Naive thymus-derived CD4-positive, alpha-beta T cell (primary cell): ENCODE measurements at places on chromosomes 16 and 17.

DNA sequence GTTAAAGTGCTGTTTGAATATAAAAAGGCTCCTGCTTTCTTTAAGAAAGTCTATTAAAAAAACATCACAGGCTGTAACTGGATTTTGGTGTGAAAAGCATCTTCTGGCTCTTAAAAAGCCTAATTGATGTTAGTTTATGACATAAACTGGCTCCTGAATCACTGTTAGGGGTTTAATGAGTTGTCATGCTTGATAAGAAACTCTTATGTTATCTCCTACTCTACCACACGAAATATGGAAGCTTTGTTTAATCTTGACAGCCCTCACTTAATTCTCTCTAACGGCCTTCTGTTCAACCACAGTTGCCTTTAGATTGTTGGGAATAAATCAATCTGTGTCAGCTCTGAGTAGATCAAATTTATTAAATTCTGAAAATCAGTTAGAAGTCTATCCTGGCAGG is 51.5 kb downstream of the CPPED1 start:
- no peak for DNase-seq

GRCh38 chr17:57130708-57131461 is 45.8 kb downstream of the AKAP1 start:
- DNase-seq, result peak; percentile 82

DNA sequence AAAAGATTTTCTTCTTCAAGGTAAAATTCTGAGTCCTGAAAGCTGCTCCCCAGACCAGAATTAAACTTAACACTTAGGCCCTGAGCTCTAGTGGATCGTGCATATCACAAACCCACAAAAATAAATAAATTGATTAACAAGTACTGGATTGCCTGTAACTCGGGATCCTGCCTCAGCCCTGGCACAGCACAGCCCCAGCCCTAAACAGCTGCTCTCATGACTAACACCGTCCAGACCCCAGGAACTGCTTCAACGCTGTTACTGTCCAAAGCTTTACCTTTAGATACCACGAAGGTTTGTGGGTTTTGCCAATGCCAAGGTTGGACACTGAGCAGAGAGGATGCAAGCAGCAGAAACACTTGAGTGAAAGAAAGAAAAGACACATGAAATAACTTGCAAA is 172.5 kb downstream of the COPRS start:
- DNase-seq, result no peak

GRCh38 chr17:16512011-16512410 is 20.0 kb upstream of the LRRC75A start:
- DNase-seq, result no peak

GRCh38 chr16:11743308-11744074 is 834 bp upstream of the TXNDC11 start:
- no peak for DNase-seq

DNA sequence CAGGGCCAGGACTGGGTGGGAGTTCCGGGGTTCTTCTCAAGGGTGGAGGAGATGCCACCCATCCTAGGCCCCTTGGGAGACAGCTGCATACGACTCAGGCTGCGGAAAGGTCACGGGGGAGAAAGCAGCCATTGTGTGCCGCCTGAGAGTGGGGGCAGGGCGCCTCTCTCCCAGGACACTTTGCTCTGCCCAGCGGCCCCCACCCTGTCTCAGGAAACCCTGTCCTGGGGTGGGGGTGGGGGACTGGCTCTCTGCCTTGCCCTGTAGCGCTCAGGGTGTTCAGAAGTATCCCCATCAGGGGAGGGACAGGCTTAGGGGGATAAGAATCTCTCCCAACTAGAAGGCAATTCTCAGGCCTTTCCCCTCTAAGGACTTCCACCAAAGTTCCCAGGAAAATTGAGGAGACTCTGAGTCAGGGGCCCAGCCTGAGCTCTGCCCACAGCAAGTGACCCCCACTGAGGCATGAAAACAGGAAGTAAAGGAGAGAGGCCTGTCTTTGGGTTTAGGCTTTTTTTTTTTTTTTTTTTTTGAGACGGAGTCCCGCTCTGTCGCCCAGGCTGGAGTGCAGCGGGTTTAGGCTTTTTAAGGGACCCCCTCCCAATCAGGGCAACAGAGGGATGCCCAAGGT is 4.9 kb downstream of the GIT1 start:
- no peak for DNase-seq

DNA sequence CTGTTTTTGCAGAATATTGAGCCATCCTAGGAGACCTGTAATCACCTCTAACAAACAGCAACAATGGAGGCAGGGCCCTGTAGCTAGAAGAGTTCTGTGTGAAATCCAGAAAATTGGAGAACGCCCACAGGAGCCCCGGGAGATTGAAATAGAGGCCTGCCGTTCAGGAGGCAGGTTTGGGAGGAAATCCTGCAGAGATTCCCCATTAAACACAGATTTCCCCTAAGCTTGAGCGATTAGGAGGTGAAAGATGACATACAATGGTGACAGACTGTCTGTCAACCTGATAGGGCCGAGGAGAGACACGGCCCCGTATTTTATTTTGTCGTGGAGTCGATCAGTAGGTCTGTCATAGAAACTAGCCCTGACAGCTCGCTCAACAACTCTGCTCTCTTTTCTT is 18.2 kb downstream of the CDK5RAP3 start:
- DNase-seq, result no peak

GRCh38 chr17:4972752-4973151 is 5.1 kb upstream of the SPAG7 start:
- no peak for DNase-seq

DNA sequence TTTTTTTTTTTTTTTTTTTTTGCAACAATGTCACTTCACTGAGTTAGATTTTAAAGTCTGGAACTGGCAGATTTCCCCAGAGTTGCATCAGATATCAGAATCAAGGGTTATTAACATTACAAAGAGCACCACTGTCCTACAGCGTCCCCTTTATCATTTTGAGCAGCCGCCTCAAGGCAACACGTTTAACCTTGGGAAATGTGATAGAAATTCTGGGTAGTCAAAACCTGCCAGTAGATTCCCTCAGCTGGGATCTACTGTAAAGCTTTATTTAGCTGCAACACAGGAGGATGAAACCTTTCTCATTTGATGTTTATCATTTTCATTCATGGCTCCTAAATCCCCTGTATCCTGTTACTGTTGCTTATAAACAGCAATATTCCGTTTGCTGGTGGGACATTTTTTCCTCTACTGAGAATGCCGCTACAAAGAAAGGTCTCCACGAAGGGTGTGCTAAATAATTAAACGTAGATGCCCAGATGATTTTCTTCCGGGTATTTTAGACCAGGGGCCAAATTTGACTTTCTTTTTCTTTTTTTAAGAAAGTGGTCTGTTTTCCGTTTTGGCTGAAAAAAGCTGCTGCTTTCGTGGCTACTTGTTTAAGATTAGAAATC is 436.1 kb upstream of the GOT2 start:
- DNase-seq, result no peak

DNA sequence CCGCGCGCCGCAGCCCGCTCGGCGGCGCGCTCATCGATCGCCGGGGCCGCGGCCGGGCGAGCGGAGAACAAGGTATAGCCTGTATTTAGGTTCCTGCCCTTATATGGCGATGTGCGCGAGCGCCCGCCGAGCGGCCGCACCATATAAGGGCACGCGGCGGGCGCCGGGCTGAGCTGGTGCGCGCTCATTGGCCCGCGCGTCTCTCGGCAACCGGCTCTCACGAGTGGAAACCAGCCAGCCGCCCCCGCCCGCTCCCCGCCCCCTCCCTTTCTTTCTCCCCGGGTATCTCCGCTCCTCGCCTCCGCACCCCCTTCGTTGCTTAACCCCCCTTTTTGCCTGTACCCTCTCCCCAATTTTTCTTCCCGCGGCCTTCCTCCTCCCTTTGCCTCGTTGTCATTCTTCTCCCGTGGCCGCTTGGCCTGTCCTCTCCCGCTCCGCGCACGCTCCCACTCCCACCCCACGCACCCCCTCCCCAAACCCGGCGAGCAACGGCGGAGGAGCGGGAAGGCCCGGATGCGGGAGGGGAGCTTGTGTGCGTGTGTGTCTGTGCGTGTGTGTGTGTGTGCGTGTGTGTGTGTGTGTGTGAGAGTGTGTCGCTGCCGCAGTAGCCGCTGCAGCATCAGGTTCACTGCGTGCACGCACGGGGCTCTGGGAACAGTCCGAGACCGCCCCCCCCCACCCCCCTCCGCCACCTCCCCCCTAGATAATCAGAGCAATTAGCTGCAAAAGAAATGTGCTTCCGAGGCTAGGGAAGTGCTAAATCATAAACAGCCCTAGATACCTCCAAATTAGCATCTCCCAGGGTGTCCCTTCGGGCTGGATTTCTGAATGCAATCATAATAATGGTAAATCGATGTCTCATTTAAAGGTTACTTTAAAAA is 13.5 kb upstream of the CBX8 start:
- peak; percentile 56 for DNase-seq

DNA sequence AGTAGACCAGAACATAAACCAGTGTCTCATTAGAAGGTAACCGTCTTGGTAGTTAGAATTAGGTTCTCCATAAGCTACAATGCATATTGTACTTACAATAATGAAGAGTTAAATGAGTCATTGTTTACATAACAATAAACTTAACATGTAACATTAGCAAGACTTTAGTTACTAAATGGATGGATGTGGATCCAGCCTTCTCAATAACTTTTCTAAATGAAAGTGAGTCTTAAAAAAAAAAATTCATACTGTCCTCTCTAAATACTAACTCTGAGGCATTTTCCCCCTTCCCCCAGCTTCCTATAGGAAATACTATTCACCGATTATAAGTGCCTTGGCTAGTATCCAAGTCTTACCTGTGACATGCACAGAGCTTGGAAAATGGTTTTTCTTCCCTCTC is 155.3 kb downstream of the CYB561 start:
- no peak for DNase-seq

DNA sequence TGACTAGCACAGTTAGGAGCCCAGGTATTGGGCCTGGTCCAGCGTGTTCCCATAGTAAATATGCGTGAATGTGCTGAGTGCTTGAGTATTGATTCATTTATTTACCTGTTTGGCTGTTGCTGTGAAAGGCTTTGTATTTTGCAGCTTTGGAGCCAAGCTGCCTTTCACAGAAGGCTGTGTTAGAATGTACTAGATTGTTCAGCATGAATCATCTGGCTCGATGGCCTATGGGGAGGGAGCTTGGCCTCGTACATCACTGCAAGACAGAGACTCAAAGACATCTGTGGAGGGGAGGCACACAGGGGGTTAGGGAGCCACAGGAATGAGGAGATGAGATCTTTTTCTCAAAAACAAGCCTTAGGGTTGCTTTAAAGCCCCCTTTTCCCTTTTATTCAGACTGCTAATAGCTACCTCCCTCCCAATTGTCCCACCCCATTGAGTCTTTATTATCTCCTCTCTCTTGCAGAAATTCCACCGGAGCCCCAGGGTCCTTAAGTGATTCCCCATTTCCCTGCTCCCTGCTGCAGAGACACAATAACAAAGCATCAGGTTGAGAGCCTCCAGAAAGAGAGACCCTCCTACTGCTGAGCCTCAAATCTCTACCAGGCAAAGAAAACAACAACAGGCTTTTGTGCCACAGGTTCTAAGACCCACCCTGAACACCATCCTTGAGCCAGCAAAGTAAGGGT is 307.2 kb downstream of the ABCC12 start:
- DNase-seq, result no peak

DNA sequence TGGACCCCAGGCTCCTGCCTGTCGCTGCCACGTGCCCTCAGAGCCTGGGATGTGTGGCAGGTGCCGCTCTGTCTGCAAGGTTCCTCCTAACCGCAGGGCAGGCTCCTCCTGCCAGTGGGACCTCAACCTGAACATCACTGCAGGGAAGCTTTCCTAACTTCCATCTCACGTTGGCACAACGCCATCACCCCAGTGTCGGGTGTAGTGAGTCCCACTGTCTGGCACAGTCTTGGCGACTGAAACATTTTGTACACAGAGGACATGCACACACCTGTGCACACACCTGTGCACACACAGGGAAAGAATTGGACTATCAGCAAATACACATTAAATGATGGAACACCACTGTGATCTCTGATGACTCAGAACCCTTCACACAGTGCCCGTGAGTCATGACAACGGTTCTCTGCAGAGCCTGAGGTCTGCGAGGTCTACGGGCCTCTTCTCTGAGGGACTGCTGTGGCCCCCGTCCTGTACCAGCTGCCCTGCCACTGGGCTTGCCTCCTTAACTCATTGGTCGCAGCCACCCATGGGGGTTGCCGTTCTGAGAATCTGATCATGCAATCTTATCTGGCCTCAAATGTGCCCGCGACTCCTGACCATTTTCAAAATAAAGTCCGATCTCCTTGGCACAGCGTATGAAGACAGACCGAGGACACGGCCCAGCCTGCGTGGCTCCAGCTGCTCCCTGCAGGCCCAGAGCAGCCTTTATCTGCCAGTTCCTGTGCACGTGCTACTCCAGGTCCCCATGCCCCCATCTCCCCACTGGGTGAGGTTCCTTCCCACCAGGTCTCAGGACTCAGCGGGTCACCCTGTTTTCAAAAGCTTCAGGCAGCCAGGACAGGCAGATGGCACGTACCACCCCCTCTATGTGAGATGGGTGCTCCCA is 7.6 kb downstream of the CCDC57 start:
- no peak for DNase-seq

DNA sequence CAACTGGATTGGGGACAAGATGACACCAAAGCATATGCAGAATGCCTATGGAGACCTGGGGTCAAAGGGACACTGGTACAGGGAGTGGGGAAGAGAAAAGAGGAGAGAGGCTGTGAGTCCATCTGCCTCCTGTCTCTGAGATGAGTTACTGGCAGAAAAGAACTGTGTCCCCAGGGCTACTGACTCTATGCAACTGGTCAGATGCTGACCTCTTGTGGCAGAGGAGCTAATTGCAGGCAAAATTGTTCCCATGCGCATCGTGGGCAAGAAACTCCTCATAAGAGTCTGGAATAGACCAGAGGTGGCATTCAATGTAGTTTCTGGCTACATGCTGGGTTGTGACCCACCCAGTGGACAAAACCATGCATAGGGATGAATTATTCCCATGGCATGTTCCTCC is 26.1 kb upstream of the MLKL start:
- no peak for DNase-seq

DNA sequence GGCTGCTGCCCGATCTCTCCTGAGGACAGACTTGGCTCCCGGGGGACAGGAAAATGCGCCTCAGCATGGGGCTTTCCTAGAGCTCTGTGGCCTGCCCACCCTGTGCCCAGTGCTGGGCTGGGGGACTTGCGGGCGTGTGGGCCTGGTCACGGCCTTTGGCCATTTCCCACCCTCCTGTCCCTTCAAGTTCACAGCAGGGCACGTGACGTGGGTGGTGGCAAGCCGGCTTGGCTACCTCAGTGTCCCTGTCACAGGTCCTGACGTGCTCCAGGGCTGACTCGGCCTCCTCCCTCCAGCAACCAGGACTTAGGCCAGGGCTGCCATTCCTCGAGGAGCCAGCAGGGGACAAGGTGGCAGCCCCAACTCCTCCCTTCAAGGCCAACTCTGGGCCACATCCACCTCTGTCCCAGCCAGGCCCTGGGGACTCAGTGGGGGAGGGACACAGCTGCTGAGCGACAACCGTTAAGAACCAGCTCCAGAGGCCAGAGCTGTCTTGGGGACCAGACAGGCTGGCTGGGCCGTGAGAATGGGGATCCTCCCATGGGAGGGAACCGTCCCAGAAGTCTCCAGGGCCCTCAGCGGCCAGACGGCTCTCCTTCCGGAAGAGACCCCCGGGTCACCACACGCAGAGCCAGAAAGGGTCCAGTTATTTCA is 981 bp upstream of the UNC13D start:
- peak; percentile 54 for DNase-seq

GRCh38 chr17:37820995-37821713 is 76.3 kb upstream of the HNF1B start:
- DNase-seq, result no peak
